ENCODE measurements at places on chromosomes 6 and 20. TPM values are rescaled to one million over a fixed set of nuclear protein-coding genes. Genes with fewer than 3 reads are reported as not detected.

FAM83B gene
- 0.03 TPM for total RNA-seq

RFX6 gene
- not detected for total RNA-seq

CLPSL1 gene
- total RNA-seq: not detected

CDC5L gene
- 13.4 TPM for total RNA-seq

TSPYL1 gene
- total RNA-seq: 29.2 TPM

SRSF6 gene
- 112 TPM for total RNA-seq

NHSL1 gene
- 3.8 TPM for total RNA-seq

RIMS1 gene
- not detected for total RNA-seq

COL19A1 gene
- total RNA-seq: not detected

ASIP gene
- not detected for total RNA-seq

RGS17 gene
- 7.3 TPM for total RNA-seq

OLIG3 gene
- not detected for total RNA-seq

GNRH2 gene
- total RNA-seq: not detected

COMMD7 gene
- total RNA-seq: 58.4 TPM

HLA-DQA1 gene
- not detected for total RNA-seq

PNLDC1 gene
- 0.05 TPM for total RNA-seq

B4GALT5 gene
- total RNA-seq: 57.9 TPM

SH3BGRL2 gene
- 0.32 TPM for total RNA-seq

PPP1R16B gene
- 0.11 TPM for total RNA-seq

HLA-DOA gene
- 0.09 TPM for total RNA-seq

RIPPLY2 gene
- 0.46 TPM for total RNA-seq

ULBP2 gene
- 4.1 TPM for total RNA-seq

WASF1 gene
- 11.9 TPM for total RNA-seq
